ENCODE measurements at places on chromosomes 12 and 14.
A peak's percentile ranks its signal among the peaks of the same experiment; 100 is the strongest.

- peak; percentile 23 for DNase-seq
Measured at GRCh38 chr12:96108321-96108720, 72.9 kb upstream of the LTA4H start.

DNA sequence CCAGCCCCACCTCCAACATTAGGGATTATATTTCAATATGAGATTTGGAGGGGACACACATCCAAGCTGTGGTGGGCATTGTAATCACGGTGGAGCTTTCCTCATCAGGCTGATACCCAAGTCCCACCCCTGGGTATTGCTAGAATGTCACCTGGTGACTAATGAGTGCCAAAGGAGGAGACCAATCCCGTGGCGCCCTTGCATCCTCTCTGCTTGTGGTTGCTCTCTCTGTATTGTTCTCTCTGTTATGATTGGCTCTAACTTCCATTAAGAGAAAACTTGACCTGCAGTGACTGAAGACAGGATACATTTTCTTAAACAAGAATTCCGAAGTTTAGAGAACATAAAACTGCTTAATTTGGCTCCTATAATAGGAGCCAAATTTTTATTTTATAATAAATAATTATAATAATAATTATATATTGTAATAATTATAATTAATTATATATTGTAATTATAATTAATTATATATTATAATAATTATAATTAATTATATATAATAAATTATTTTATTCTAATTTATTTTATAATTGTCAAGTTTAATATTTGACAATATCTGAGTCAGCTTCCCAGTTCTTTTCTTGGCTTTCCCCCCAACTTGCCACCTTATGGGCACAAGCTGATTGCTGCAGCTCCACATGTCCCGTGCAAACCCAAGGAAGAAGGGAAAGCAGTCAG lies 420.1 kb downstream of the DIO2 start:
- no peak for DNase-seq

- peak; percentile 64 for DNase-seq
Measured at GRCh38 chr14:56117765-56118610, at the start of gene PELI2. Gene PELI2, plus strand, starts transcription at chr14:56118411. Its CDS starts 250 bp downstream, at chr14:56118661.

DNA sequence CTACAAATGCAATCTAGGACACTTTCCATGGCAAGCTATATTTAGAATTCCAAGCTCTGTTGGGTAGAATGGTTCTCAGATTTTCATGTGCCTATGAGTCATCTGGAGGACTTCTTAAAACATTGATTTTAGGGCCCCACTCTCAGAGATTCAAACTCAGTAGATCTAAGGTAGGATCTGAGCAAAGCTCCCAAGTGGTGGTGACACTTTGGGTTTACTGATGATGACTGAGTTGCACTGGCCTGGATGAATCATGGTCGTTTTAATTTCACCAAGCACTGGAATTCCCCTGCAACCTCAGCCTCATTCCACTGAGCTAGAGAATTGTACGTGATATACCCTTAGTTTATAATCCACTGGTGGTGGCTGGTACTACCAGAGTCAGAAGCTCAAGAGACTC lies 86.5 kb downstream of the PPM1H start:
- DNase-seq: peak; percentile 56

- no peak for DNase-seq
Measured at GRCh38 chr14:47763188-47763854, 87.9 kb upstream of the MDGA2 start.

GRCh38 chr12:46386360-46386867 lies 13.8 kb upstream of the SLC38A2 start:
- DNase-seq: no peak

GRCh38 chr12:131365821-131366260 lies 345.0 kb upstream of the SFSWAP start:
- DNase-seq: no peak

- DNase-seq: no peak
Measured at GRCh38 chr14:96917442-96917963, 120.3 kb downstream of the VRK1 start.

DNA sequence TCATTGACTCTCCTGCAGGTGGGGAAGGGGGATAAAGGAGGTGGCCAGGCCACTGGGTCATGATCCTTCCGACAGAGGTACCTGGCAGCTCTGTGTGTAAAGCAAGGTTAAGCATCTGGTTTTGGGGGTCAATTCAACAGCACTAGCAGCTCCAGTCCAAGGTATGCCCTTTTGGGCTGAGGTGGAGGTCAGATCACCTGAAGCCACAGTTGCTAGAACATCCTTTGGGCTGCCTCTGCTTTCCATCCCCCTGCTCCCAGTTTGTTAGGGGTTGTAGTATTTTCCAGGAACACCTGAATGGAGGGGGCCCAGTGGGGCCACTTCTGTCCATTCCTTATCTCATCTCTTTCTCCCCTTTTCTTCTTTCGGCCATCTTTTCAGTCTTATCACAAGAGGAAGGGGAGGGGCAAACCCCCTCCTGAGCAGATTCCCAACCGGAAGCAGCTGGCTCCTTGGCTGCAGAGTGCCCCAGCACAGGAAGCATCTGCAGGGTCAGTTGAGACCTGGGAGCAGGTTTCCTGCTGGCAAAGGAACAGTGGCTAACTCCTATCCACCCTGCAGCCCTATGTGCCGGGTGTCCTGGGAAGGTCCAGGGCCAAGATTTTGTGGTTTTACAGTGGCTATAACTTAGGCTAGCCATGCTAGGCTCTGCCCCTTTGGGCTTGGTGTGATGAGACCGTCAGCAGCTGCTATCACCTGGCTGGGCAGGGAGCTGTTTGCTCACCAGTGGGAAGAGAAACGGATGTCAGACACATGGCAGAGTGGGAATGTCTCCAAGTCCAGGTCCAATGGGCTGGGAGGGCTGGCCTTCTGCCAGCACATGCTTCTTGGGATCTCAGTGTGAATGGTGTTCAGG lies 40.2 kb downstream of the SH2B3 start:
- DNase-seq: peak; percentile 15

- DNase-seq: no peak
Measured at GRCh38 chr12:1030779-1031178, 39.8 kb downstream of the ERC1 start.

DNA sequence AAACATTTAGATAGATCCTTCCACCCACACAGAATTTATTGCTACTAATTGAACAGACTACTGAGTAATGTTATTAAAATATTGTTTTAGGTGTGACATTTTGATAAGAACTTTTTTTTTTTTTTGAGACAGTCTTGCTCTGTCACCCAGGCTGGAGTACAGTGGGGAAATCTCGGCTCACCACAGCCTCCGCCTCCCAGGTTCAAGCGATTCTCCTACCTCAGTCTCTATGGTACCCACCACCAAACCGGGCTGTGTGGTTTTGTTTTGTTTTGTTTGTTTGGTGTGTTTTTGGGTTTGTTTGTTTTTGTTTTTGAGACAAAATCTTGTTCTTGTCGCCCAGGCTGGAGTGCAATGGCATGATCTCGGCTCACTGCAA lies 40.9 kb downstream of the COX16 start:
- no peak for DNase-seq

DNA sequence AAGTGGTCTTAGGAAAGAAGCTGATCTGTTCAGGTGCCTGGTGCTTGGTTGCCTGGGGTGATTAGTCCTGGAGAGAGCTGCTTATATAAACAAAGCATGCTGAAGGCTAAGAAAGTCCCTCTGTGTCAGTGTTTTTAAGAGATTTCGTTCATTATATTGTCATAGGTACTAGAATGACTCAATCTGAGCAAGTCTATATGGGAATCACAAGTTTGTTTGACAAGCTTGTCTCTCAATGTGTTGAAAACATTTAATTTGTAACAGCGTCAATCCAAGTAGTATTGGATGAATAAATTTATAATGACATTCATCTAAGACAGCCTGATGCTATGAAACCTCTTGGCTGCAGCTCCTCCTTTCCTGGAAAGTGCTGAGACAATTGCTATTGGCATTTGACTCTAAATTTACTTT lies 256.3 kb downstream of the TMTC2 start:
- DNase-seq: peak; percentile 26

GRCh38 chr12:82696543-82696942 lies 9.8 kb downstream of the TMTC2 start:
- no peak for DNase-seq

- no peak for DNase-seq
Measured at GRCh38 chr12:89384050-89384758, 31.9 kb upstream of the DUSP6 start.

GRCh38 chr12:114692186-114693058 lies 8.4 kb upstream of the TBX3 start:
- no peak for DNase-seq

- DNase-seq: no peak
Measured at GRCh38 chr14:33996462-33996861, 45.6 kb upstream of the EGLN3 start.

DNA sequence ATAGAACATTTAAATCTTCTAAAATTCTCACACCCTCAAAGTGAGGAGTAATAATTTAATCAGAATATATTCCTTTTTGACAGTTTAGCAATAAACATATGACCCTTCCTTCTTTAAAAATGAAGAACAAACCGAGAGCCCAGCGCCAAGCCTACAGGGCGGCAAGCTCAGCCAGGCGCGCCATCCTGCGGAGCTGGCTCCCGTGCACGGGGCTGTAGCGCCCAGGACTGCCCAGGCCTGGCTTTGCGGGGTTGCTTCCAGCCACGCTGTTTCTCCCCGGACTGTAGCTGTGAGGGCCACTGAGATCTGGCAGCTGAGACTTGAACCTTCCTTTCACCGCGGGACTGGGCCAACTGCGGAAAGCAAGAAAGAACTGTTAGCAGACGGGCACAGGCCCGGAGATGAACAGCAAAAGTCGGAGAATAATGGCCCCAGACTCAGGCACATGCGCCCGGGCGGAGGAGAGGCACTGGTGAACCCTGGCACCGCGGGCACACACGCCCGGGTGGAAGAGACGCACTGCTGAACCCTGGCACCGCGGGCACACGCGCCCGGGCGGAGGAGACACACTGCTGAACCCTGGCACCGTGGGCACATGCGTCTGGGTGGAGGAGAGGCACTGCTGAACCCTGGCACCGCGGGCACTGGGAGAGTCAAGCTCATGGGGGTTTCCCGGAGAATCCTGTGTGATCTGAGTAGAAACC lies 16.6 kb downstream of the PGAM5 start:
- no peak for DNase-seq

Data from GM12865 (cell line).